ENCODE measurements at places on chromosomes 16 and 17.

DNA sequence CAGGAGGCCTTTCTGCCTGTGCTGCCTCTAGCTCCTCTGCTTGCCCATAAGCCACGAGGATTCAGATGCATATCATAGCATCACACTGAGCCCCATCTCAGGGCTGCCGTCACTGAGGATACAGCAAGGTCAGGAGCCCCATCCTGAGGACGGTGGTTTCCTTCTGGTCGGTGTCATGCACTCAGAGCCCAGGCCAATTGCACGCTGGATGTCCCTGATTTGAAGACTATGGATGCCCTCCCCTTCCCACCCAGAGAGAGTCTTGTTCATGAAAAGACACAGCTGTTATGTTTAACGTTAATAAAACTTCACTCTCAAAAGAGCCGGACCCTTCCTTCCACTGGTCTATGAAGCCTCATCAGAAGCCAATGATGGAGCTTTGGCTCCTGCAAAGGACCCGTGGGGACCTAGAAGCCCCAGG, 19.9 kb downstream of the COTL1 start:
- DNase-seq: no peak

DNA sequence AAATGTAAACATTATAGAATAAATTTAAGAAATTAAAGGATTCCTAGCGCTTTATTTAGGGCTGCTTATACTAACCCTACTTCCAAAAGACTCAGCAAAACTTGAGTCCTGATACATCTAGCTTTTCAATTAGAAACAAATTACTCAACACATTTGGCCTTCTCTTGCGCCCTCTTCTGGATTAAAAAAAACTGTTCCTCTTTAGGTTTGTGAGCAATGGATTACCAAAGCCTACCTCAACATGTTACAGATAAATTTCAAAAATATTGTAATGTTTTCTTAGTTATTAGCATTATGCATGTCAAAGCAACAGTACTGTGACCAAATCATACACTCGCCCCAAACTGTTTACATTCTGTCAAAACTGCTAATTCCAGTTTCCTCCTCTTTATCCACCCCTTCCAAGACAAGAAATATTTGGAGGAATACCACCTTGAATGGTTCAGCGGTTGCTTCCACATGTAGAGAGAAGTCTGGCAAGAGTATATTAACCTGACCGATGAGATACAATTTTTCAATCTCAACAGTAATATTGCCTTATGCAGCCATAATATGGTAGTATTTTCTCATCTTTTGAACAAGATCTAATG, 2.7 kb downstream of the NUFIP2 start:
- peak; percentile 29 for DNase-seq

- DNase-seq: no peak
Measured at GRCh38 chr17:56910509-56911235, 3.2 kb downstream of the TRIM25 start.

GRCh38 chr16:19700319-19700781, 17.7 kb downstream of the KNOP1 start:
- DNase-seq: peak; percentile 38

GRCh38 chr16:69253870-69254341, 57.2 kb upstream of the VPS4A start:
- DNase-seq: no peak

GRCh38 chr16:75928295-75928694, 202.0 kb upstream of the CPHXL start:
- no peak for DNase-seq

- no peak for DNase-seq
Measured at GRCh38 chr17:835263-835662, 53.1 kb downstream of the MRM3 start.

- no peak for DNase-seq
Measured at GRCh38 chr17:42359133-42359532, 29.1 kb downstream of the STAT3 start.

Measured in RWPE1 (cell line).